ENCODE measurements at places on chromosomes 13 and 19. TPM values are rescaled to one million over a fixed set of nuclear protein-coding genes. Genes with fewer than 3 reads are reported as not detected.
A peak's percentile ranks its signal among the peaks of the same experiment; 100 is the strongest.

- peak; percentile 38 for DNase-seq
Measured at GRCh38 chr13:28058866-28059613, 41.3 kb downstream of the FLT3 start.

GRCh38 chr13:61965756-61966155 is 550.1 kb upstream of the PCDH20 start:
- DNase-seq = no peak

GRCh38 chr19:41612483-41612882 is 14.4 kb downstream of the CEACAM4 start:
- DNase-seq = no peak

GRCh38 chr13:99450416-99450815 is 50.9 kb upstream of the TM9SF2 start:
- no peak for DNase-seq

DNA sequence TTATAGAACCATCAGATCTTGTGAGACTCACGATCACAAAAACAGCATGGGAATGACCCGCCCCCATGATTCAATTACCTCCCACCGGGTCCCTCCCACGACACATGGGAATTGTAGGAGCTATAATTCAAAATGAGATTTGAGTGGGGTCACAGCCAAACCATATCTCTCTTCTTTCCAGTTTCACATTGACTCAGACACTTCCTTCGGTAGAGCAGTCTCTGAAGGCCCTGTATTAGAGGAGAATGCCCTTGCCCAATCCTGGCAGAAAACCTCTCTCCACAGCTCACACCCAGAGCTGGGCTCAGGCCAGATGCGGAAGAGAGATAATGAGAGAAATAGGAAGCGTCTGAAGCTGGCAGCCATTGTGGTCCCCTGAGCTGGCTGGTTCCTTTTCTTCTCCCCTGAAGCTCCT is 72.4 kb upstream of the CLDN10 start:
- DNase-seq = no peak

- DNase-seq = no peak
Measured at GRCh38 chr13:83634601-83635000, 247.7 kb downstream of the SLITRK1 start.

DNA sequence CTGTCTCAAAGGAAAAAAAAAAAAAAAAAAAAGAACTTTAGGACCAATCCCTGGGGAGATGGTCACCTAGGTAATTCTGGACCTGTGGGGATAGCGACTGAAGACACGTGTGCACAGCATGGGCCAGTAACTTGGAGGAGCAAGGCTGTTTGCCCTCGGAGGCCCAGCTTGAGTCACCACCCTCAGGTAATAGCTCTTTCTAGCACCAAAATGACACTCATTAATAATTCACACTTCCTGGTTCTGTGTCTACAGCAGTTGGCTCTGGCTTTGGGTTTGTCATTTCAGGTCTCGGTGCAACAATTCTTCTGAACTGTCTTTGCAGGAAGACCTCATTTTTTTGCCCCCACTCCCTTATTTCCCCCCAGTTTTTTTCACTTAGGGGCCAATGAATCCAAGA is 3.9 kb upstream of the ATP11A start:
- no peak for DNase-seq

SMIM44 gene
- not detected for polyA plus RNA-seq

CARM1 gene
- polyA plus RNA-seq = 34.0 TPM

All from B cell (primary cell).